ENCODE measurements at places on chromosomes 4 and X. TPM values are rescaled to one million over a fixed set of nuclear protein-coding genes. Genes with fewer than 3 reads are reported as not detected.

The TRIM75 gene
- polyA plus RNA-seq = not detected

The SH2D1A gene
- polyA plus RNA-seq = not detected

The SMR3B gene
- not detected for polyA plus RNA-seq

The HMGN5 gene
- polyA plus RNA-seq = 34.4 TPM

DNA sequence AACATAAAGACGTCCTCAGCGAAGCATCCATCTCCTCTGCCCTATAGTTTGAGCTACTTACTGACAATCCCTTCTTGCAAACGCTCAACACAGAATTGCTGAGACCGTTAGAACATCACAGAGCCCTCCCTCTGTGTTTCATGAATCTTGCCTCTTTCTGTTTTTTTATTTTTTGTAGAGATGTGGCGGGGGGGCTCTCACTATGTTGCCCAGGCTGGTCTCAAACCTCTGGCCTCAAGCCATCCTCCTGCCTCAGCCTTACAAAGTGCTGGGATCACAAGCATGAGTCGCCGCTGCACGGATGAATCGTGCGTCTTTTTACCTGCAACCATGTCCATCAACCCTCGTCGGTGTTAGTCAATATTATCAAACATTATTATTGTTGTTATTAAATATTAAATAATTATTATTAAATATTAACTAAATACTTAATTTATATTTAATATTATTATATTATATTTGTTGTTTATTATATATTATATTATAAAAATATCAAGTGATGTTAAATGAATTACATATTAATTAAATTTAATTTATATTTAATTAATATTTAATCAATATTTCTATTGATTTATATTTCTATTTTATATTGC lies 200.7 kb downstream of the CRLF2 start:
- peak; percentile 40 for DNase-seq

DNA sequence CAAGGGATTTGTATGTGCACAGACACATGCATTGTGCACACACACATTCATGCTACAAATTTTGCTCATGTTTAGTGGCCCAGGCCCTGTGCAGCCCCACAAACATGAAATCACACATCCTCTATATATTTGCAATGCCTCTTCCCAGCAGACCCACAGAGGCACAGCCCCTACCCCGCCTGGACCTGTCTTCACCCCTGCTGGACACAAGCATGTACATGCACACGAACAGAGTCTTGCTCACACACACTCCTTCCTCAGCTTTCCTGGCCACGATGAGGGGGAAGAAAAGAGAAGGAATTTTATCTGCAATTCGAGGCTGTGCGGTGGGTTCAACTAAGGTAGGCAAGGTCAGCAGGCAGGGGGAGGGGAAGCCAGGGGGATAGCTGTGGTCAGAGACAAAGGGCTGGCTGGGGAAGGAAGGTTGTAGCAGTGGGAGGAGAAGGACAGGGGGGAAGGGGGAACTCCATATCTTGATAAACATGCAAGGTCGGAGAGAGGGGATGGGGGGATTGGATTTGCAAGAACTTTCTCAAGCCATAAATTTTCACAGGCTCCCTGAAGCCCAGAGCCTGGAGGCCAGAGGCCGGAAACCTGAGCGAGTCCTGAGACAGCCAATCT lies 156.4 kb downstream of the EFNB1 start:
- DNase-seq = peak; percentile 35

DNA sequence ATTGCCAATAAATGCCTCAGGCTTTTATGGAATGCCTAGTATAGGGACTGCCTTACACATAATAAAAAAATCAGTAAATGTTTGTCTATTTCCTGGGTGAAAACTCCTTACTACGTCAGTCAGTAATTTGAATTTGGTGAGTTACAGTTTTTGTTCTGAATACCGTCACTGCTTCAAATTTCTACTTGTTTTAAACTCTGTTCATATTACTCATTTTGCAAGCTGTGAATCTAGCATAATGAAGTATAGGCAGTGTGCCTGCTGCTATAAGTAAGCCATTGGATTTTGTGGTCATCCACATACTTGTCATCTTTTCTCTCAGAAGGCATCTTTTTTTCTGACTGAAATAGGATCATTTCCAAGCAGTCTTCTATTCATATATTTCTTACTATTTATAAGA lies 43.1 kb downstream of the SYNPO2 start:
- DNase-seq = no peak

- no peak for DNase-seq
Measured at GRCh38 chr4:66430856-66431255, 760.6 kb upstream of the EPHA5 start.

DNA sequence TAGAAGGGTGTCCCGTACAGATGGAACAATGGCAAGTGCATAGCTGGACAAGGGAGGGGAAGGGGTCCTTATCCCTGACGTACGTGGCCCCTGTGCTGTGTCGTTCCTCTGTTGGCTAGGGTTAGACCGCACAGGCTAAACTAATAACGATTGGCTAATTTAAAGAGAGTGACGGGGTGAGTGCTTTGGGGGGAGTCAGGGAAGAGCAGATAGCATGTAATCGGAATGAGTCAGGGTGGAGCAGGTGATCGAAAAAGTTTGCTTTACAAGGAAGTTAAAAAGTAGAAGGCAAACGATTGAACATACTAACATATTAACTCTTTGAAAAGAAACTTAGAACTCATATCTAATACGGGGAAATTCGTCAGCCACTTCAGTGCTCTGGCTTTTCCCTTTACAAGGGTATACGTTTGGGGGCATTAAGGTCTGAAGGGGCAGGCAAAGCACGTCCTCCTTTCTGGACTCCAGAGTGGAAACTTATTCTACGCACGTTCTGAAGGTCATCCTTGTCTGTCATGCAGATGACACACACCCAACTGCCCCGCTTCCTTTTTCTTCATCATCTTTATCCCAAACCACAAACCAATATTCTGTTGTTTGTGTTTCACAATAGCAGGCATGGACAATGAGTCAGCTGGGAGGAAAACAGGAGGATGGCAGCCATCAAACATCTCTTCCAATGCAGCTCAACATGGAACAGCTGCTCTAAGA lies 10.2 kb upstream of the CRLF2 start:
- no peak for DNase-seq

- peak; percentile 37 for DNase-seq
Measured at GRCh38 chr4:129167640-129168260, 71.8 kb downstream of the C4orf33 start.

GRCh38 chrX:132171478-132171877 lies 43.7 kb upstream of the FRMD7 start:
- peak; percentile 6 for DNase-seq

- no peak for DNase-seq
Measured at GRCh38 chrX:440636-441035, 53.9 kb upstream of the PPP2R3B start.

DNA sequence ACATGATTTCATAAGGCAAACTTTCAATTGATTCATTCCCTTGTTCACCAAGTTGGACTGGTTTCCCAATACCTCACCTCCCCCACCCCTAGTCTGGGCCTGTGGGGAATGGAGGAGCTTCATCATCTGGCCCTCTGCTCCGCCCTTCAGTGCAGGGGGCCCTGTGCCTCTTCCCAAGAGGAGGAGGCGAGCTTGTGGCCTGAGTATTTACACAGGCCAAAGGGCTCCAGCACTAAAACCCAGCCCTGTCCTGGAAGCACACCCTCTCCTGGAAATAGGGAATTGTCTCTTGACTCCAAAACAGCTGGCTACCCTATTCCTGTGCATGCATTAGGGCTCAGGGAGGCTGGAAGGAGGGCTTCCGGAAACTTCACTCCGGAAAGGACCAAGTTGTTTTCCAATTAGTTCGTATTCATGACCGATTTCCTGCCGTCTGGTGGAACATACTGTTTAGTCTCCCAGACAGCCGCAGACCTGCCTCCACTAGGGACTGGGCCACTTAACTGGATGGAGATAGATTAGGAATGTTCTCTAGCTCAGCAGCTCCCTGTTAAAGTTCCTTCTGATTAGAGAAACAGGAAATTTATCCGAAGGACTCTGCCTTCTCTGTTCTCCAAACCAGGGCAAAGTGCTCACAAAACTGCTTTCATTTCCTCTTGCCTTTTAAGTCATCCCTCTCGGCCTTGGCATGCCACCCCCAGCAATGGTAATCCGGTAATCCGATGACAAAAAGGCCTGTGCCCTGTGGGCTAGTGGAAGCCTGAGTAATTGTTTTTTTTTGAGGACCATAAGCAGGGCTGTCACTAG lies 5.8 kb downstream of the SRPX2 start:
- peak; percentile 62 for DNase-seq

DNA sequence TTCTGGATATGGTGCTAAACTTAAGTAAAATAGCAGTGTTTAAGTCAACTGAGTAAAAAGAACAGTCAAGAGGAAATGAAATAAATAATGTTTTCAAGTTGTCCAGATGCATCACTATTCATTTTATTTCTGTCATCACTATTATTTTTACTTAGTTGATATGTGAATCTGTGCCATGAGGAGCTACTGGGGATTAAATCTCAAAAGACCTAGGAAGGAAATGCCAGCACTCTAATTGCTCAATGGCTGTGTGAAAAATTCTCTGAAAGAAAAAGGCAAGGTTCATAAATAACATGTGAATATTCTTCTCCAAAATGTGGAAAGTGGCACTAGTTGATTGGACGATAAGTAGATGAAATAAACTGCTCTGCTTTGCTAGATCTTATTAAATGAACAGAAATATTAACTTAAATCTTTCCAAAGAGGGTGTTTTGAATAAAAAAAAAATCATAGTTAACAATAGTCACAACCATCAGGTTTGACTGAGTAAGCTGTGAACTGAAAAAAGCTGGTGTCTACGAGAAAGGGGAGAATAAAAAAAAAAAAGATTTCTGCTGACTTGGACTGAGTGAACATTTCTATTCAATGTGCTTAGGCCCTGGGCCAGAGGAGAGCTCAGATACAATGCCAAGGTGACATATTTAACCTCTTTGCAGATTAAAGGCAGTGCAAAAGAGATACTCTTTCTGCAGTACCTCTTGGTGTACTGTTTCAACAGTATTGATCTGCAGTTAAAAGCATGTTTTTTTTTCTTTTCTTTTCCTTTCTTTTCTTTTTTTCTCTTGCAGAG lies 1.6 kb downstream of the SPARCL1 start:
- DNase-seq = no peak

DNA sequence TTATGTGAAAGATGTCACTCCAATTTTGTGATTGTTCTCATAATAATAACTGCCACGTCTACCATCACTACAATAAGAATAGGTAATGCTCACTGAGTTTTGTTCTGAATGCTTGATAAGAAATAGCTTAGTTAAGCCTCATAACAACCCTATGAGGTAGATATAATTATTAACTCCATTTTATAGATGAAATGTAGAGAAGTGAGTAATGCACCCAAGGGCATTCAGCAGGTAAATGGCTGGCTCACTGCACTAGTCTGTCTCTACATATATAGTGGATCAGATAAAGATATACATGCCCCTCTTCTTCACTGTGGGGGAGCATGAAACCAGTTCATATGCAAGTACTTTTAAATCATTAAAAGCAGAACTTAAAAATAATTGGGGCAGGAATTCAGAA lies 65.8 kb upstream of the SLC4A4 start:
- no peak for DNase-seq

DNA sequence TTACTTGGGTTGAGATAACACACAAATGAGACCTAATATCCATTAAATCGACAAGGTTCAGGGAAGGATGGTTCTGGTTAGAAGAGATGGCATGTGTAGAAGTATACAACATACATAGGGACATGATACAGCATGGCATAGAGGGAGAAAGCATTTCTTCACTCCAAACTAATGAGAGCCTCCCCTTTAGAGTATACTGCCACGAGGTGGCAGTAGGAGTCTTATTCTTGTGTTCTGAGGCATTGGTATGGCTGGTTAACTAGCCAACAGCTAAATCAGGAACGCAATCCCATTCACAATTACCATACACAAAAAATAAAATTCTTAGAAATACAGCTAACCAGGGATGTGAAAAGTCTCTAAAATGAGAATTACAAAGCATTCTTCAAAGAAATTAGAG lies 29.1 kb upstream of the TRO start:
- no peak for DNase-seq

GRCh38 chr4:183242291-183242690 lies 77.8 kb downstream of the CLDN22 start:
- no peak for DNase-seq

DNA sequence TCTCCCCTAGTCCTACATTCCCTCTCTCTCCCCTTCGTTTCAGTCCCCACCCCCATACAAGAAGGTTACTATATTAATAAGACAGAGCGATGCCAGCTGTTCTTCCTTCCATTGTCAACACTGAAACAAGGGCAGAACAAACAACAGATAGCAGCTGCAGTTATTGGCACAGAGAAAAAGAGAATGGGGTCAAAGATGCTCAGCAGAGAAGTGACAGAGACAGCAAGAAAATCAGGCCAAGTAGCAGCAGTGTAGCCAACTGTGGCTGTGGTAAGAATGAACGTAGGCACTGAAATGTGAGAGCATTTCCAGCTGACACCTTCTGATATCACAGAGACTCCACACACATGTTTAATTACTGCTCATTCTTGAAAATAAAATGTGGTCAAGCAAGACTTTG lies 641.8 kb downstream of the FSTL5 start:
- no peak for DNase-seq
